ENCODE measurements at places on chromosomes 5 and 9.

DNA sequence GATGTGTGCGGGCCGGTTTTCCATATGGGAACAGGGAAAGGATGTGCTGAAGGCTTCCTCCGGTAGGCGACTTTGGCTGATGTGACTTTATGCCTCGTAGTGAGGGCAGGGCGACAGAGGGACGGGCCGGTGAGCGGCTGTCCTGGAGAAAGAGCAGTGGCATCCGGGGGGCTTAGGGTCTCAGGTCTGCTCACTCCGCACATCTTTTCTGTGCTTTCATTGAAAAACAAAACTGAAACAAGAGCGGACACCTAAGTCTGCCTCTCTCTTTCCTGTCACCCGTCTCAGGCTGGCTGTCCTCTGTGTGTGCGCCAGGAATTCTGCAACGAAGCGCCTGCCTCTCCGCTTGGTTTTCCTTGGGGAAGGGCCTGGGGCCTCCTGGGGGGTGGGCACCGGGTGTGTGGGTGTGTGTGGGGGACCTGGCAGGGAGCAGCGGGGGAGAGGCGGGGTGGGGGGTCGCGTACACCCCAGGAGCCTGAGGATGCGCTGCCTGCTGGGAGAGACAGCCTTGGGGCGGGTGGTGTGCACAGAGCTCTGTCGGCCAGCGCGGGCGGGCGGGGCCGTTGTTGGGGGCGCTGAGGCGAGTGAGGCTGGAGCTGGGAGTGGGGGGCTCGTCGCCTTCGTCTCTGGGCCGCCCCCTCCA lies 580 bp upstream of the PRRX2 start:
- no peaks in the 10 kb centered on the region for H3K4me1 ChIP-seq
- H3K27me3 ChIP-seq: no peaks in the 10 kb centered on the region
- H3K27ac ChIP-seq: no peak overlapping the region
- H3K4me3 ChIP-seq: no peak overlapping the region
- H3K36me3 ChIP-seq: no peaks in the 10 kb centered on the region

DNA sequence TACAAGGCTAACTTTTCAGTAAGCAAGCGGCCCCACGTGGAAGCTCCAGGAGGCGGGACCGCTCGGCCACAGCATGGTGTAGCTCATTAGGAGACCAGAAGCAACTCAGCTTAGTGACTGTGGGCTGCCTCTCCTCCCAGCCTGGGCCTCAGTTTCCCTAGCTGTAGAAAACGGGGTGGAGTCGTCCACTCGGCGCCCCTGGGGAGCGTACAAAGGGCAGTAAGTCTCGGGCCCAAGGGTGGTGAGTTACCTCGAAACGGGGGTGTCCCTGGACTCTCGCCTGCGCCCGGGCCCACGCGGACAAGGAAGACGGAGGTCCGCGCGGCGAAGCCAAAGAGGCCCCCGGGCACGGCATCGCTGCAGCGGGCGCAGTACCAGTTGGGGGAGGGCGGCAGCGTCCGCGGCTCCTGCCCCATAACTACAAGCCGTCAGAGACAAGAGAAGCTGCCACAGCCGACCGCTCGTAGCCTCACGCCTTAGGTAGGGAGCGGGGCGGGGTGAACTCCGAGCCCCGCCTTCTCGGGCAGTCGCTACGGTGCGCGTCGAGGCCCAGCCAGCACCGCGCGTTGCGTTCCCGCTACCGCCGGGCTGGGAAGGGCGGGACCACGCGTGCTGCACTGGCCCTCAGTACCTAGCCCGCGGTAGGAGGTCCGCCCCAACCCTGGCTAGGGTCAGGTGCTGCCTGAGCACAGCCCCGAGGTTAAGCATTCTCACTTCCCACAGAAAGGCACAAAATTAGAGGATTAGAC lies at the start of gene GEMIN5:
GEMIN5 (minus strand) TSS at position 494 of the 749 bp plus-strand sequence; CDS start at position 416, 78 bp downstream.
- H3K27ac ChIP-seq: peak within 1 kb of the TSS; percentile 8
- H3K36me3 ChIP-seq: peaks cover 17% of the 10 kb centered on the region
- no peaks in the 10 kb centered on the region for H3K27me3 ChIP-seq
- DNase-seq: peak; percentile 96
- peaks cover 41% of the 10 kb centered on the region for H3K4me1 ChIP-seq

DNA sequence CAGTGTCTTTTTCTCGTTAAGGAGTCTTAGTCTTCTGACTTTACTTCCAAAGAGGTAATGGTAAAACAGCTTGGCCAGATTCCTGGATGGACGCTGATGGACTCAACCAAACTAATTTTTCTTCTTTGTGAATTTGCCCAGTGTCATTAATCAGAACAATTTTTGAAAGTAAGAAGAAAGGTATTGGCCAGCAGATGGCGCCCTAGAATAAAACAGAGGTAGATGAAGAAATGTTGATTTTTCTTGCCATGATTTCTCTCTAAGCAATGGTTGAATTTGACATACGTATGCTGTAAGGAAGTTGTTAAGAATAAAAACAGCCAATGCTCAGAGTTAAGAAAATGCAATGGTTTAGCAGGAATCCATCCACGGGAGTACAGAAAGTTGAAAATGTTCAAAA lies 500.0 kb downstream of the DIRAS2 start:
- peak; percentile 88 for DNase-seq
- H3K4me3 ChIP-seq: no peak overlapping the region
- no peak overlapping the region for H3K27ac ChIP-seq
- H3K36me3 ChIP-seq: no peaks in the 10 kb centered on the region
- no peaks in the 10 kb centered on the region for H3K4me1 ChIP-seq
- peaks cover 4% of the 10 kb centered on the region for H3K27me3 ChIP-seq

DNA sequence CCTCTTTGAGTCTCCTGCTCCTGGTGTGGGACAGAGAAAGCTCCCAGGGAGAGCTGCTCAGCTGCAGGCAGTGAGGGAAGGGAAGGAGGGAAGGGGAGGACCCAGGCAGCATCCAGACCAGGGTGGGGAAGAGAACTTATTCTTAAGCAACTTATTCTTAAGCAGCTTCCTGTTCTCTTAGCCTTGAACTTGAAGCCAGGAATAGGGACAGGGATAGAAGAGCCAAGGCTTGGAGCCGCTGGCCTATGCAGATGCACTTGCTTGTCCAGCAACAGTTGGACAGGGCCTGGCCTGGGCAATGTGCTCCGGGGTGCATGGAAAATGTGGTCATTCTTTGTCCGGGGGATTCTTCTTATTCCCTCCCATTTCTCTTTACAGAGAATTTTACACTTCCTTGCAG lies 31.4 kb upstream of the SPTLC1 start:
- no peaks in the 10 kb centered on the region for H3K27me3 ChIP-seq
- DNase-seq: no peak
- H3K27ac ChIP-seq: no peak overlapping the region
- peaks cover 16% of the 10 kb centered on the region for H3K4me1 ChIP-seq
- H3K4me3 ChIP-seq: no peak overlapping the region

GRCh38 chr5:68458416-68459021 lies 243.0 kb downstream of the PIK3R1 start:
- H3K4me3 ChIP-seq: no peak overlapping the region
- H3K27ac ChIP-seq: no peak overlapping the region
- no peaks in the 10 kb centered on the region for H3K4me1 ChIP-seq
- H3K36me3 ChIP-seq: no peaks in the 10 kb centered on the region
- no peaks in the 10 kb centered on the region for H3K27me3 ChIP-seq

DNA sequence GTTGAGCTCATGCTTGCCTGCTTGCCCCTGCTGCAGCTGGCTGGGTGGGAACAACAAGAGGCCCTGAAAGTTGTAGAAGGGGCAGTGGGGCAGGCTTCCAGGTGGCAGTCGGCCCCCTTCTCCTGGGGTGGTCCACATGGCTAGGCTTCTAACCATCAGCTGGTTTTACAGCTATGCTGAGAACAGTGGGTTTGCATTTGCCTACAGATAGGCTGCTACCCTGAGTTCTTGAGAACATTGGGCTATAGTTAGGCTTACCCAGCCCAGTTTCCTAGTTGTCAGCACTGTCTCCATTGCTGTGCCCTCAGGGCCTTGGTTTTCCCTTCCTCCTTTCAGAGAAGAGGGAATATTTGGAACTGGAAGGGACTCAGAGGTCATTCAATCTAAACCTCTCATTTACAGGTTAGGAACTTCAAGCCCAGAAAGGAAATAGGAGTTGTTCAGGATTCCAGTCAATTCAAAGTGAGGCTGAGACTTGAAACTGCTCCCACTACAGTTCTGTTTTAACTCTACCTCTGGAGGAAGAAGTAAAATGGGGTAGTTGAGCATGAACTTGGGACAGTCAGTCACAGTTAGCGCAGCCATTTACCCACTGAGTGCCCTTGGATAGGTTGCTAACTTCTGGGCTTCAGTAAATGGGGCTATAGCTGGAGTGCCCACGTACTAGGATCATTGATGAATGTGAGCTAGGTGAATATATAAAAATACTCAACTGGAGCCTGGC lies 11.5 kb downstream of the LARP1 start:
- H3K36me3 ChIP-seq: peaks cover 1% of the 10 kb centered on the region
- peaks cover 63% of the 10 kb centered on the region for H3K4me1 ChIP-seq
- no peak overlapping the region for H3K27ac ChIP-seq
- DNase-seq: no peak

DNA sequence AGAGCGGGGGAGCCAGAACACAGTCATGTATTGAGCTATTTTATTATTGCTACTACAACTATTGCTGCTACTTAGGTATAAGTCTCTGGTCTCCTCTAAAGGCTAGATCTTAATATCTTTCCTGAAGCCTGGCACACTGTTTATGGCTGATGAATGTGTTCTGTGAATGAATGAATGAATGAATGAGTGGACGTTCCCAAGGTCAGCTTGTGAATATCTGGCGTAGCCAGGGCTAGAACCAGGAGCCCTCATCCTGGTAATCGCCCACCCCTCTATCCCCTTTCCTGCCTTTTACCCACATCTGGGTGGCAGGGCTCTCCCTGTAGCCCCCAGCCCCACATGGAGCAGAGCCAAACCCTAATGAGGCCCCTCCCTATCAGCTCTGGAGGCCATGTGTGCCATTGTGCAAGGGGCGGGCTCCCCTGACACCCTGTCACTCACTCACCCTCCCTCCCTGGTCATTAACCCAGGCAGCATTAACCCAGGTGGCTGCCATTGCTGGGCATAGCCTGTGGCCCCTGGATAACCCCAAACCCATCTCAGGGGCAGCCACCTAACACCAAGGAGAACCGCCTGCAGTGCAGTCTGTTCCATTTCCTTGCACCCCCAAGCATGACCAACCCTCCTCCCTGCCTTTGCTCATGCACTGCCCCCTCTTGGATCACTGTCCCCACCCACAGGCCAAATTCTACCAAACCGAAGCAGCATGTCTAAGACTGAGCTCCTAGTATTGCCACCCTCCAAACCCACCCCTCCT lies 2.0 kb upstream of the AKNA start:
- DNase-seq: peak; percentile 78
- H3K36me3 ChIP-seq: no peaks in the 10 kb centered on the region
- H3K4me1 ChIP-seq: peaks cover 77% of the 10 kb centered on the region
- H3K27me3 ChIP-seq: no peaks in the 10 kb centered on the region

DNA sequence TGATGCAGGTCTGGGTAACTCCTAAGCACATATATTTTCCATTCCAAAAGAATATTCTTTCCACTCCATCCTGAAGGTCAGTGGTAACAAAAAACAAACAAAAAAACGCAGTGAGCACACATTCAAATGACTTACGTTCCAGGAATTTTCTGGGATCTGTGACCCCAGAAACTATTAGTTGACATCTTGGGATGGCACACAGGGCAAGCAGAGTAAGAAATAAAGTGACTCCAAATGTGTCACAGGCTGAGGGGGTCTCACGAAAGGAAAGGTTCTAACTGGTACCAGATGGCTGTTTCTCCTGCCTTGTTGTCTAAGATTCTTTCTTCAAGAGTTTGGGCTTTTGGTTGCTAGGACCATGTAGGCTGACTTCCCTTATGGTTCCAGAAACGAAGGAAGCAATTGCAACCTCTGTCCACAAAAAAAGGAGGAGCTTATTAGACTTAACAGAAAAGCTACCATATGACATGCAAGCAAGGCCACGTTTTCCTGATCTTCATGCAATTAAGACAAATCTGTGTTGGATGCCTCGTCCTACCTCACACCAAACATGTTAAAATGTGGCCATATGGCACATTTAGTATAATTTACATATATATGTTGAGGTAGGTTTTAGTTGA lies 32.7 kb downstream of the PTGS1 start:
- H3K27me3 ChIP-seq: no peaks in the 10 kb centered on the region
- no peak for DNase-seq
- no peaks in the 10 kb centered on the region for H3K36me3 ChIP-seq
- H3K4me3 ChIP-seq: no peak overlapping the region
- no peak overlapping the region for H3K27ac ChIP-seq

DNA sequence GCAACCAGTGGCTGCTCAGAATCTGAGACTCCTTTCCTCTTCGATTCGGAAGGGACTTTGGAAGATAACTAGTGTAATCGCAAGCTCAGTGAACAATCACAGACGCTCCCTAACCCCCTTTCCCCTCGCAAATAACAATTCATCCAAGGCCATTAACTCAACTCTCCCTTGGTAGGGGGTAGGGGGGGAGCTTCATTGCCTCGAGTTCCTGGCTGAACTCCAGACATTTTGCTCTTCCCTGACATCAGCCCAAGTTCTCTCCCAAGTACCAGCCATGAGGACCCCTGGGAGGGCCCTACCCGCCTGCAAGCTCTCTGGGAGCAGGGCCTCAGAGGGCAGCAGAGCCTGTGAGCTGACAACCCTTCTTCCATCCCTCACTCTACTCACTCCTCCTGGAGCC lies 8.4 kb downstream of the FAM163B start:
- no peak for DNase-seq
- H3K27me3 ChIP-seq: peaks cover 4% of the 10 kb centered on the region
- no peak overlapping the region for H3K27ac ChIP-seq
- H3K4me3 ChIP-seq: no peak overlapping the region

DNA sequence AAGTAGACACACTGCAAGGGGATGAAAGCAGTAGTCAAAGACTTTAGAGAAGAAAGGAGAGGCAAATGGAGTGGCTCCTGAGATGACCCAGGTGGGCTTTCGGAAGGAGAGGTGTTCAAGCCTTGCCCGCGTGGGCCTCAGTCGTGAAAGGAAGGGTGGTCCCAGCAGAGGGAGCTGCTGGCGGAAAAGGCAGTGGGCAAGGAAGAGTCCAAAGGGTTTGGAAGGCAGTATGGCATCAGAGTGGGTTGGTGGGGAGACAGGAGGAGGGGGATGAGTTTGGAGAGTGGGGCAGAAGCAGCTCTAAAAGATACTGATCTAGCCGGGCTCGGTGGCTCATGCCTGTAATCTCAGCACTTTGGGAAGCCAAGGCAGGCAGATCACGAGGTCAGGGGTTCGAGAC lies 165.4 kb downstream of the GOLPH3 start:
- peaks cover 9% of the 10 kb centered on the region for H3K4me1 ChIP-seq
- H3K36me3 ChIP-seq: no peaks in the 10 kb centered on the region
- H3K27ac ChIP-seq: no peak overlapping the region
- H3K27me3 ChIP-seq: no peaks in the 10 kb centered on the region

- H3K27me3 ChIP-seq: no peaks in the 10 kb centered on the region
- no peaks in the 10 kb centered on the region for H3K36me3 ChIP-seq
- no peak overlapping the region for H3K4me3 ChIP-seq
- H3K4me1 ChIP-seq: no peaks in the 10 kb centered on the region
Measured at GRCh38 chr9:124810663-124811355, 33.9 kb downstream of the OLFML2A start.

GRCh38 chr9:121305269-121305994 lies 37.5 kb downstream of the GSN start:
- H3K27me3 ChIP-seq: no peaks in the 10 kb centered on the region
- H3K4me1 ChIP-seq: no peaks in the 10 kb centered on the region
- no peak overlapping the region for H3K27ac ChIP-seq
